ENCODE measurements at places on chromosomes 4 and X.

DNA sequence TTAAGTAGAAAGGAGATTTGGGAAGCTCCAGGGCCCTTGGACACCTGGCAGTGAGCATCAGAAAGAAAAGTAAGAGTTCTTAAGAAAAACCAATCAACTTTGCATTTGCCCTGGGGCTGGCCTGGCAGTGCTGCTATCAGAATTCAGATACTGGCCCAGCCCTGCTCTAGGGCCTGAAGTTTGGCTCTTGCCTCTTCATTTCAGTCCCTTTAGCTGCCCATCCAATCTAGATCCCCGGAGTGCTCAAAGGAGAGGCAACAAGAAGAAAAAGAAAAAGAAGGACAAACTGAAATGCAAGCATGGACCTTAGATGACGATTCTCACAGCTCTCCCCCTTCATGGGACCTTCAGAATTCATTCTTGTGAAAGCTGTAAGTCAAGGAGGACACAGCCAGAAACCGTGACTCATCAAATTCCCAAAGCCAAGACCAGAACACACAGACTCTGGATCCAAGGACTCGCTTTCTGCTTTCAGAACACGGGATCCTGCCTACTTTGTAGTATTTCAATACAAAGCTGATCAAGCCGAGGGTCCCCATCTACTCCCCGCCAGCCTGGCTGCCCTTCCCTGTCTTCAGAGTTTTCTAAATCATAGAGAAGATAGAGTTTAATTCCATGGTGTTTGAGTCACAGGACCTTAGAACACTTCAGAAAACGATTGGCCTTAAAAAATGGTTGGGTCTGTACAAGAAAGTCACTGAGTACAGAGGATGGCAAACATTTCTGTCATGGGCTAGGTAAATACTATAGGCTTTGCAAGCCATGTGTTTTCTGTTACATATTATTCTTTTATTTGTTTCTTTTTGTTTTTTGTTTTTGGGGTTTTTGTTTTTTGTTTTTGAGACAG is 103.7 kb downstream of the RBM47 start:
- no peak for DNase-seq

DNA sequence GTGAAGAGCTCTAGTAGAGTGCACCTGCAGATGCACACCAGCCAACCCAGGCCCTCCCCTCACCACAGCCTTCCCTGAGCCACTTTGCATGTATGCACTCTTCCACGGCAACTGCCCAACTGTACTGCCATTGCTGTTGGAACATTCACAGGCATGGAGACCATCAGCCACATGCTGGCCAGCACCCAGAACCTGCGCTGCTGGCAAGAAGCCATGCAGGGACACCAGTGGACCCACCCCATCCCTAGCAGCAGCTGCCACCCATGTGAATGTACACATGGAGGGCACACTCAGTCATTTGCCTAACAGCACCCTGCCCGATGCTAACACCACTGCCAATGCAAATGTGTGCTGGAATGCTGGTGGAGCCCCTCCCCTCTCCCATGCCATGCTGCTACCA is 35.6 kb downstream of the FAM47B start:
- DNase-seq, result no peak

DNA sequence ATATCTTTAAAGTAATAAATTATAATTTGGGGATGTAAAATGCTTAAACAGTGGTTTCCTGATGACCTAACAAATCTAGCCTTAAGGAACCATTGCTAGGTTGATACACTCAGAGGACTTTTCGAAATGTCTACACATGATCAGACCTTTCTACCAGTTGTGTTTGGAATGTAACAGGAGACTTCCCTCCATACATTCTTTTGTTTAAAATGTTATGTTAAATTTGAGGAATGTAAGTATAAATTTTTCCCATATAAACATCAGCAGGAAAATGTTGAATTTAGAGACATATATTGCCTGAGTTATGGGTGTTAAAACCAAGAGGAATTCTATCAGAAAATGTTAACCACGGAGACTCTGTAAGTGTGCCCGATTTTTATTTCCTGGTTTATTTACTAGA is 190.6 kb upstream of the SPRY1 start:
- no peak for DNase-seq

GRCh38 chr4:156941940-156942548 is 29.6 kb downstream of the PDGFC start:
- no peak for DNase-seq

DNA sequence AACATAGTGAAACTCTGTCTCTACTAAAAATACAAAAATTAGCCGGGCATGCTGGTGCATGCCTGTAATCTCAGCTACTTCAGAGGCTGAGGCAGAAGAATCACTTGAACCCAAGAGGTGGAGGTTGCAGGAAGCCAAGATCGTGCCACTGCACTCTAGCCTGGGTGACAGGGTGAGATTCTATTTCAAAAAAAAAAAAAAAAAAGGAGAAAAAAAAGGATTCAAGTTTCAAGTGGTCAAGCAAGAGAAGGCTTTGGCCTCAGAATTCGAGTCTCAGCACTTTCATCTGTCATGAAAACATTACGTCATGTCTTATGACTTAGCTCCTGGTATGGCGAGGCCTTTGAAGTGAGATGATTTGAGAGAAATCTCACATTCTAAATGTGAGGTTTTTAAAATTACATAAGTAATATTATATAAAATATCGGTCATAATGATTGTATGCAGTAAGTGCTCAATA is 21.2 kb upstream of the DHRSX start:
- no peak for DNase-seq

- DNase-seq, result no peak
These were observed 68.2 kb downstream of the NYX start for GRCh38 chrX:41515376-41515775.

DNA sequence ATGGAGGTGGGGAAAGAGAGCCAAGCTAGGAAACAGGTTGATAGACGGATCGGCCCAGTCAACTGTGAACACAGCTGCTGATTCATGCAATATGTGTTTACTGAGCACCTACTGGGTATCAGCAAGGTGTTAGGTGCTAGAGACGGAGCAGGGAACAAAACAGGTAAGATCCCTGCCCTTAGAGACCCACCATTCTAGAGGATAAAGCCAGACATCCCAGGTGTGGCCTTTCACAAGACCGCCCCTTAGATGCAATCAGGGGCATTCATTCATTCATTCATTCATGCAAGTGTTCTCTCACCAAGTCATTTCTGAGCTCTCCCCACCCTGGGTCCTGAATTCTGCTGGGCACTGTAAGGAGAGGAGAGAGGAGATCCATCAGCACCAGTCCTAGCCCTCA is 20.2 kb upstream of the MTM1 start:
- DNase-seq, result no peak

GRCh38 chr4:8507196-8507570 is 66.6 kb downstream of the TRMT44 start:
- DNase-seq, result no peak

GRCh38 chr4:47837908-47838294 is at the start of gene CORIN:
Gene CORIN, minus strand, starts transcription at chr4:47838067. Its CDS starts 118 bp downstream, at chr4:47837949.
- DNase-seq, result no peak

- peak; percentile 36 for DNase-seq
These were observed 58.6 kb downstream of the SMAD1 start for GRCh38 chr4:145540235-145540634.

DNA sequence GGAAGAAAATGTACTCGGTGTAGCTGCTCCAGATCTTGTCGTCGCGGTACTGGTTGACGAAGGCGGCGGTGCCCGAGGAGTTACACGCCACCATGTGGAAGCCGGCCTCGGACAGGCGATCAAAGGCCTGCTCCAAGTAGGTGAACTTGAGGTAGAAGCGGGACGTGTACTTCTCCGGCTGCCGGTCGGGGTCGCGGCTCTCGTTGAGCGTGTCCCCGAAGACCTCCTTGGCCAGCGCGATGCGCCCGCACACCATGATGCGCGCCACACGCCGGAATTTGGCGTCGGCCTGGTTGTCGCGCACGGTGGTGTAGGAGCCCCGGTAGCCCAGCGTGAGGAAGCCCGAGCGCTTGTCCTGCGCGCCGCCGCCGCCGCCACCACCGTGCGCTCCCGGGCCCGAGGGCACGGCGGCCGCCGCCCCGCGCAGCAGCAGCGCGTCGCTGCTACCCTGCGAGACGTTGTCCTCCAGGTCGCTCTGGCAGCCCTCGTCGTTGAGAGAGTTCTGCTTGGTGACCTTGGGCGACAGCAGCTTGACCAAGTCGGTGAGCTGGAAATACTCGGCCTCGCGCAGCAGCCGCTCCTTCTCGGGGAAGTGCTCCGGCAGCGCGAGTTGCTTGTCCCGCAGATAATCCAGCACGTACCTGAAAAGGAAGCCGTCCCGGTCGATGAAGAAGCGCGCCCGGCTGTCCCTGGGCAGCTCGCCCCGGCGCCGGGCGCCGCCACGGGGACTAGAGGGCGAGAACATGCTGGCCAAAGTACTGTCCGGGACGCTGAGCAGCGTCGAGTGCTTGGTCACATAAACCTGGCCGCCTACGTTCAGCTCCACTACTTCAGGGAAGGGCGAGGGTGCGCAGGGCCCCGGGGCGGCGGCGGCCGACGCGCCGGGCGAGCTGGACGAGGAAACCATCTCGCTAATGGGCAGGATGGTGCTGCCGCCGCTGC is 775 bp downstream of the KCTD8 start:
- DNase-seq, result peak; percentile 40

GRCh38 chr4:152785639-152786615 is 6.2 kb downstream of the ARFIP1 start:
- no peak for DNase-seq

DNA sequence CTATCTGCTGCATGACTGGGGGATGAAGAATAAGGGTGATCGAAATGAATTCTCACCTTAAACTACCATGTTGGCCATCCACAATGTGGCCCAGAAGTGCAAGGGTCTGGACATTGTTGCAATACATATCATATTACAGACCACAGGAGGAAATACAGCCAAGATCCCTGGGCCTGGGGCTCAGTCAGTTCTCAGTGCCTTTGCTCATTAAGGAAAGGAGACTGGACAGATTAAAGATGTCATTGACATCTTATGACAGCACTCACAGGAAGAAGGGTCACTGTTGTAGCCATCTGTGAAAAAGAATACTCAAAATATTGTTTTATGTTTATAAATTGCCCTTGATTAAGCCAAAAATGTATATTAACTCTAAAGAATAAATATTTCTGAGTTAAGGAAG is 1345.2 kb downstream of the FSTL5 start:
- DNase-seq, result no peak

DNA sequence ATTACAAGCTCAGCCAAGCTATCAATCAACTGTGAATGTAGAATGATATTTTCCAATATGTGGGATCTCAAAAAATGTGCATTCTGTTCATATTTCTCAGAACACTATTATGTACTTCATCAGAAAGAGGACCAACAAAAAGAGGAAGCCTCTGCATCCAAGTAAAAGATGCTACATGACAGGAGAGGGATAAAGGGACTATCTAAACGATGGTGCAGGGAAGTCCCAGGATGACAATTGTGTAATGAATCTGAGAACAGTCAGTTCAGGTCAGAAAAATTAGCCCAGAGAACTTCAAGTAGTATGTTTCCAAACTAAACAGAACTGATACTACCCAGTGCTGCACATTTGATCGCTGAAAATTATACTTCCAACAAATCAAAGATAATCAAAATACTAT is 127.0 kb downstream of the ZNF330 start:
- DNase-seq, result no peak

DNA sequence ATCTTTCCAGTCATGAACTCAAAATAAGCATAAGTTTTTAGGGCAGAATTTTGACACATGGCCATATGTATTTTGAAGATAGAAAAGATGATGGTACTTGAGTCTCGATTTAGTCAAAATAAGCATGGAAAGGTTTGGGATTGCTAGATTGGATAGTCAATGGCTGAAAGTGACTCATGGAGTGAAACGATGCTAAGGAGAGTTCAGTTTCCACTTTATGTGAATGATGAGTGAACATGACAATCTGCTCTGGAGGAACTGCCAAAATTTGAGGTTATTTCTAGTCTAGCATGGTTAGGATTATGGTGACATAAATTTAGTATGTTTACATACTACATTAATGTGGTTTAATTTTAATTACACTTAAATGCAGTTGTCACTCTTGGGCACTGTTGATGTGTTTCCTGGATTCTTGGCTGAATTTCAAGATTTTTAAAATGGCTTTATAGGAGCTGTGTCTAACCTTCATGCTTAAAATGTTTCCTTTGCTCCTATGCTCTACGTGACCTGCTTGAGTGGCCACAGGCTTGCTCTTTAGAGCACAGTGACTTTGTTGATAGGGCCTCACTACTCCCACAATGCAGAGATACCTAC is 17.1 kb downstream of the DDX3X start:
- DNase-seq, result no peak

DNA sequence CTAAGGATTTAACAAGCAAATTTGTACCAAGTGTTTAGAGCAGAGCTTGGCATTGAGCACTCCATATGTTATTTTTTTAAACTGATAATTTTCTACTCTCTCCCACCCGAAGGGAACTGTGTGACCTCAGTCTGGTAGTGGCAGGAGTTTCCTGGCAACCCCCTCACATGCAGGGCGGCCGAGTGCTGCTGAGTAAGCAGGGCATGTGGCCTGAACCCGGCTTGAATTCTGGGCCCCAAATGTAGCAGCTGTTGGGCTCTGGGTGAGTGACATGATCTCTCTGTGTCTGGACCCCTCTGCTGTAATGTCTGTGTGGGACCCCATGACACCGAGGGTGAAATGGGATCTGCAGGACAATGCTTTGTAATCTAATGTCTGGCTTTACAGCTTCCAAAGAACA is 13.6 kb upstream of the C4orf50 start:
- DNase-seq, result no peak

DNA sequence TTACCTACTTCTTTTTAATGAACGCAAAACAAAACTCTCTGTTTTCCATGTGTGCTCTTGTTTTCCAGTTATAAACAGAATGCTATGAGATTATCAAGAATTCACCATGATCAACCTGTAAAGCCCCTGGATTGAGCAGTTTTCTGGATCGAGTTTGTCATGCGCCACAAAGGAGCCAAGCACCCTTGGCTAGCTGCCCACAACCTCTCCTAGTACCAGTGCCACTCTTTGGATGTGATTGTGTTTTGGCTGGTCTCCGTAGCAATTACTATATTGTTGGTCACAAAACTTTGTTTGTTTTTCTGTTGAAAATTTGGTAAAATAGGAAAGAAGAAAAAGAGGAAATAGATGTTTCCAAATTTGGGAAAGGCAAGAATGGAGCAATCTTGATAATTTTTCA is 51.1 kb downstream of the UGT2B7 start:
- DNase-seq, result no peak

- DNase-seq, result no peak
These were observed 159.6 kb upstream of the PJA1 start for GRCh38 chrX:69324851-69325250.

GRCh38 chrX:40094041-40094899 is 3.5 kb downstream of the BCOR start:
- peak; percentile 37 for DNase-seq

DNA sequence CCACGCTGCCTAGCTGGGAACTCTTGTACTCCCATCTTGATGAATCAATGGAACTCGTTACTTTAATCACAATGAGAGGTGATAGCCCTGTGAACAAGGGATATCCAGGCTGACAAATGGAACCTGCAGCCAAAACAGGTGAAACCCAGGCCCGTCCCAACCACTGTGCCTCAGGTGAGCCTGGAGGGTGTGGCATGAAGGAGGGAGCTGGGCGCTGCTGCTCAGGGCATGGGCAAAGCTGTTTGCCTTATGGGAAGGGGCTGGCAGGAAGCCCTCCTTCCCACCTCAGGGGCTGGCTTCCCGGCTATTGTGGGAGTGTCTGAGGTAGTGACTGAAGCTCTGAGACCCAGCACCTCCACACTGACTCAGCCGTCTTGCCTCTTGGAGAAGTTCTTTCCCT is 209.4 kb upstream of the ATP6AP2 start:
- no peak for DNase-seq

Measured in dermis microvascular lymphatic vessel endothelial cell (primary cell).